ENCODE measurements at places on chromosomes 2 and 18. TPM values are rescaled to one million over a fixed set of nuclear protein-coding genes. Genes with fewer than 3 reads are reported as not detected.

DNA sequence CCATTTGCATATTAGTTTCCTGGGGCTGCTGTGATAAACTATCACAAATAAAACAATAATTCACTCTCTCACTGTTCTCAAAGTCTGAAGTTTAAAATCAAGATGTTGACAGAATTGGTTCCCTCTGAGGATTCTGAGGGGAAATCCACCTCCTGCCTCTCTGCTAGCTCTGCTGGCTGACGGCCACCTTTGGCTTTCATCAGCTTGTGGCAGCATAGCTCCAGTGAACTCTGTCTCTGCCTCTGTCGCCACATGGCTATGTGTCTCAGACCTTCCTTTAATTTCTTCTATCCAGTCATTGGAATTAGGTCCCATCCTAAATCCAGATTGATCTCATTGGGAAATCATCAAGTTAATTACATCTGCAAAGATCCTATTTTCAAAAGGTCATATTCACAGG lies 38.9 kb upstream of the TRIM43 start:
- no peak for DNase-seq

MC2R gene
- not detected for total RNA-seq

KRCC1 gene
- 13.2 TPM for total RNA-seq

FMNL2 gene
- 4.7 TPM for total RNA-seq

- DNase-seq, result no peak
These were observed 17.8 kb downstream of the TRAK2 start for GRCh38 chr2:201433394-201433995.
